A549 treated with GW870086 at 1 μM for 4 hours (cell line): ENCODE measurements at places on chromosomes 7 and 10. TPM values are rescaled to one million over a fixed set of nuclear protein-coding genes. Genes with fewer than 3 reads are reported as not detected.

The HOXA10 gene
- 6.9 to 7.2 TPM (median 7.1 TPM) in 5 replicates for total RNA-seq

The LRRD1 gene
- total RNA-seq: not detected in 5 replicates

The C7orf33 gene
- total RNA-seq: not detected in 5 replicates

The ELFN1 gene
- total RNA-seq: 0.22 to 0.38 TPM (median 0.38 TPM) in 5 replicates

The GPR15LG gene
- not detected in 5 replicates for total RNA-seq

The CPN1 gene
- total RNA-seq: 0.08 to 0.42 TPM (median 0.20 TPM) in 5 replicates

The CLDN4 gene
- 5.5 to 7.7 TPM (median 7.4 TPM) in 5 replicates for total RNA-seq
